ENCODE measurements at places on chromosomes 11 and 22. TPM values are rescaled to one million over a fixed set of nuclear protein-coding genes. Genes with fewer than 3 reads are reported as not detected.

- no peak for DNase-seq
These were observed 2.7 kb downstream of the MRPL21 start for GRCh38 chr11:68900835-68901381.

GRCh38 chr11:66277471-66278362 lies at the start of gene CNIH2:
CNIH2 (plus strand) TSS chr11:66278175; CDS start chr11:66278457, 282 bp downstream.
- no peak for DNase-seq

- peak; percentile 21 for DNase-seq
These were observed at the start of gene SYT9 for GRCh38 chr11:7251836-7252682. SYT9 (plus strand) TSS chr11:7251904; CDS start chr11:7252187, 283 bp downstream.

- DNase-seq = no peak
These were observed 41.3 kb downstream of the MUC6 start for GRCh38 chr11:995044-995751.

GRCh38 chr11:16938061-16938460 lies 76.2 kb downstream of the PLEKHA7 start:
- DNase-seq = no peak

GRCh38 chr11:105589346-105589745 lies 20.5 kb upstream of the GRIA4 start:
- DNase-seq = no peak

GRCh38 chr22:45933506-45934167 lies 43.3 kb downstream of the WNT7B start:
- no peak for DNase-seq

DNA sequence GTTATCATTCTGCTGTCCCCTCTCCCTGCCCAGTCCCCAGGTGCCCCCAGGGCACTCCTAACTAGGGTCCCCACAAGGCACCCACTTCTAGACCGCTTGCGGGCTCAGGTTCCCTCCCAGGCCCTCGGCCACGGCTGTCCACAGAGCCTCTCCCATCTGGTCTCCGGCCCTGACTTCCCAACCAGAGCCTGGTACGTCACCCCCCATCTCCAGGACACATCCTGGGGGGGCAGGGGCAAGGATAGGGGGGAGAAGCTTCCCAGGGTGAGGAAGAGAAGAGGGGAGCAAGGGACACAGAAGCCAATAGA lies 457 bp downstream of the SSTR3 start:
- no peak for DNase-seq

DNA sequence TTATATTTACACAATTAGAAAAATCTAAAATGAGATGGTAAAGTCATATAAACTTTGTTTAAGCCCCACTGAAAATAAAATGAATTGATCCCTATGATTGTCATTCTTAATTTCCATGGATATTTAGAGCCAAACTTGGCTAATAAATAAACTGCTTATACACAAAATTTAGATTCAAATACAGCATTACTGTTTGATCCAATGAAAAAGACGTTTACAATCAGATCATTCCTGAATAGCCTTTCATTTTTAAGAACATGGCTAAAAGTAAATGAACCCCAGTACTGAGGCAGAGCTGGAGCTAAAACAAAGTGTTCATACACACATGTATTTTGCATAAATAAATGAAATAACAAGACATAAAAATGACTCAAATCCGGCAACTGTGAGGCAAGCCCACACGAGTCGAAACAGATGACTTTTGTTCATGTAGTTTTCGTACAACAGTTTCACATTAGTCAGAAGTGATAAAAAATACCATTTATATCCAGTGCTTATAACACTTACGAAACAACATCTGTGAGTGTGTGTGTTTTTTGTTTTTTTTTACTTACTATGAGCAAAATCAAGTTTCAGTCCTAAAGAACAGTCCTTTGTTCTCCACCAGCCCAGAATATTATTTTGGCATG lies 386.5 kb downstream of the SOX6 start:
- peak; percentile 44 for DNase-seq

GRCh38 chr11:121265586-121265985 lies 27.0 kb upstream of the SC5D start:
- DNase-seq = no peak

DNA sequence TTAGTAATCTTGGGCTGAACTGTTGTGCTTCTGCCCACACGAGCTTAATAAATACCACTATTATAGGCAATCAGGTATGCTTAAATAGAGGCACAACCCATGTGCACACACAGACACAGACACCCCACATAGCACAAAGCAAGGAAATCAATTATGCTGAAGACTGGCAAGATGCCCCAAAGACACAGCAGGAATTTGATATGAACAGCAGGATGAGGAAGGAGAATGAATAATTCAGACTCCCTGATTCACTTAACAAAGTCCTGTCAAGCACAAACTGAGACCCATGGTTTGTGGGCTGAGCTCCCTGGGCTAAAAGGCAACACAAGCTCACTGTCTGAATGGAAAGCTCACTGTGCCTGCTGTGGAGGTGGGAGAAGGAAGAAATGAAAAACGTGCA lies 42.5 kb downstream of the RBFOX2 start:
- DNase-seq = no peak

- DNase-seq = no peak
These were observed 56.3 kb upstream of the ADSL start for GRCh38 chr22:40289991-40290459.

GRCh38 chr11:1207401-1208143 lies 15.3 kb upstream of the MUC5B start:
- DNase-seq = no peak

DNA sequence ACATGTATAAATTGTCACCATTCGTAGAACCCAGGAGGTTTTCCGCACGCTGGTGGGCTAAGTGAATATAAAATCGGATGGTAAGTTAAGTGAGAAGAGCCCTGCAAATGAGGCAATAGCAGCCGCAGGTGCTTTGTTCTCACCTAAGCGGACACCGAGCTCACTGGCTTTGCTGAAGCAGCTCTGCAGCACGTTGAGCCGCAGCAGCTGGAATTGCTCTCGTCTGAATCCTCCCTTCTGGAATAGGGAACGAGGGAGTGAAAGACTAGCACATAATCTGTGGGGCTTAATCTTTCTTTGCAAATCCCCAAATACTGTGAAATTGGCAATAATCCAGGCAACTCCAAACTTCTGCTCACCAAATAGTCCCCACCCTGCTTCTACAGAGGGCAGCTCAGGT lies 488.1 kb downstream of the NTM start:
- DNase-seq = no peak

DNA sequence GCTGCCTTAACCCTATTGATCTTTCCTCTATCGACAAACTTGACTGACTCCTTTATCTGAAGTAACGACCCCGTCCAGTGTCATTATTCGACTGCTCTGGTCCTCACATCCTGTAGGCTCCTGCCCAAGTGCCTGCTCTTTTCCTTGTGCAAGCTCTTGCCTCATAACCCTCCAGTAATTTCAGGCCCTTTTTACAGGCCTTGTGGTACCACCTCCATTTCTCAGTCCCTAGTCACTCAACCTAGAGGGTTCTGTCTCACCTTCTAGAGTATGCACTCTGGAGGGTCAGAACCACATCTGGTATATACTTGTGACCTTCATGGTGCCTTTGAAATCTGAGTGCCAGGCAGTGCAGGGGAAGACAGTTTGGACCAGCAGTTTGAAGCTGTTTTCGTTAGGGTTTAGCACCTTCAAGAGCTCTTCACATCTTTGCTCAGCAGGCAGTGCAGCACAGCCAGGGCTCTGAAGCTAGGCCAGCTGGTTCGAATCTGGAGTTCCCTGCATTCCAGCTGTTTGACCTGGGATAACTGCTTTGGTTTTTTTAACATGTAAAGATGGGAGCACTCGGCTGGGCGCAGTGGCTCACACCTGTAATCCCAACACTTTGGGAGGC lies 11.2 kb downstream of the SNRPD3 start:
- no peak for DNase-seq

DNA sequence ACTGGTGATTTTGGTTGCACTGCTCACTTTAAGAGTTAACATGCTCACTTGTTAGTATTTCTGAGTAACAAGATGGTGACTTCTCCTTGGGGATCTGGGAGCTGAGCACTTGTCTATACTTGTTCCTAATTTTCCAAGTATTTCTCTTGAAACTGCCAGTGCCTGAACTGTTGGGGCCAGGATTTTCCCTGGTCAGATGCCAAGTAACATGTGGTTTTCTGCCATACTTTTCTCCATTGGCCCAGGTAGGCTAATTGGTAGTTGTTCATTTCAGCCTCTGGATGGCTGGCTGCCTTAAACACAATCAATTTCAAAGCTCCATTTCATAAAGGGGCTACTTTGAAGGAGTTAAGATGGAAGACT lies 35.0 kb downstream of the RNF141 start:
- no peak for DNase-seq

- DNase-seq = no peak
These were observed 9.3 kb downstream of the ATP5MGL start for GRCh38 chr22:42630901-42631602.

DNA sequence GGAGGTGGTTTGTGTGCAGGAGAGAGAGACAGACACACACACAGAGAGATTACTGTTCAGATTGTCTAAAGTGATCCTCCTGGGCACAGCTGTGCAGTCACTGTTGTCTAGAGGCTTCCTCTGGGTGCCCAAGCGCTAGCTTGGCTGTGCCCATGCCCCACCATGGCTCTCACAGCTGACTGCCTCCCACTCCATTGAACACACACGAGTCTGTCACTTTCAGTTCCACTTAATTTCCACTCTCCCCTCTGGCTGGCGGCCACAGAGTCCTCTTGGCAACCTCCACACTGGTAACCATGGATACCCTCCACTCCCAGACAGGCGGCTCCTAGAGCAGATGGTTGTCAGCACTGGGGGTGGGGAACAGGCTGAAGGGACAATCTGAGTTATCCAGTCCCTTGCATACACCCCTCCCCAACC lies 29.1 kb downstream of the MAP6 start:
- peak; percentile 89 for DNase-seq

- DNase-seq = no peak
These were observed 1.4 kb downstream of the PI4KA start for GRCh38 chr22:20857247-20857643.

GRCh38 chr11:100849009-100849900 lies 162.2 kb downstream of the ARHGAP42 start:
- DNase-seq = no peak

DNA sequence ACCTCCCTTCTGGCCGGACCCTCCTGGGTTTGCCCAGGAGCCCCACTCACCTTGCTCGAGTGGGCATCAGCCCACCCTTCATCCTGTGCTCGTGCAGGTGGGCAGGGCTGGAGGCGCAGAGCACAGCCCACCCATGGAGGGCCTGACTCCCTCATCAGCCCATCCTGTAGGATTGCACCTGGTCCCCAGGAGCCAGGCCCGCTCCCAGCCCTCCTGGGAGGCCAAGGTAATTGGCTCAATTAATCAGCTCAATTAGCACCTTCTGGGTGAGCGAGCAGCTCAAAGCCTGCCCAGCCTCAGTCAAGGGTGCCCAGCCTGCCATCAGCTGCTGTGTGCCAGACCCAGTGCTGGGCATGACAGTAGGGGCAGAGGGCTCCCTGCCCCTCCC lies 58.1 kb upstream of the NECTIN1 start:
- DNase-seq = no peak

DNA sequence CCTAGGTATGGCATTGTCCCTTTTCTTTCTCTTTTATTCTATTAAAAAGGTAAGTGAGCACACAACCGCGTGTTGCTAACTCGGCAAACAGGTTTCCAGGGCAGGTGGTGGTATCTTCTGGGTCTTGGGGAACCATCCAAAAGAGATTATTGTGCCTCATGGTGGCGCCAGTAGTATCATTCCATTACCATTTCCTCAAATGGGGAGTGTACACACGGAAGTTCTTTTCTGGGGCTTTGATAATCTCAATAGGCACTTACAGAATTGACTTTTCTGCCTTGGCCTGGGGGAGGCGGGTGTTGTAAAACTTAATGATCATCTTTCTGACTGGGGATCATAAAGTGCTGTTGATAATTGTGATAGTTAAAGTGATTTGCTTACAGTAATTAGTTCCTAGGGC lies 234.1 kb downstream of the KIRREL3 start:
- DNase-seq = no peak

- no peak for DNase-seq
These were observed 8.7 kb upstream of the CABP7 start for GRCh38 chr22:29710922-29711593.

DNA sequence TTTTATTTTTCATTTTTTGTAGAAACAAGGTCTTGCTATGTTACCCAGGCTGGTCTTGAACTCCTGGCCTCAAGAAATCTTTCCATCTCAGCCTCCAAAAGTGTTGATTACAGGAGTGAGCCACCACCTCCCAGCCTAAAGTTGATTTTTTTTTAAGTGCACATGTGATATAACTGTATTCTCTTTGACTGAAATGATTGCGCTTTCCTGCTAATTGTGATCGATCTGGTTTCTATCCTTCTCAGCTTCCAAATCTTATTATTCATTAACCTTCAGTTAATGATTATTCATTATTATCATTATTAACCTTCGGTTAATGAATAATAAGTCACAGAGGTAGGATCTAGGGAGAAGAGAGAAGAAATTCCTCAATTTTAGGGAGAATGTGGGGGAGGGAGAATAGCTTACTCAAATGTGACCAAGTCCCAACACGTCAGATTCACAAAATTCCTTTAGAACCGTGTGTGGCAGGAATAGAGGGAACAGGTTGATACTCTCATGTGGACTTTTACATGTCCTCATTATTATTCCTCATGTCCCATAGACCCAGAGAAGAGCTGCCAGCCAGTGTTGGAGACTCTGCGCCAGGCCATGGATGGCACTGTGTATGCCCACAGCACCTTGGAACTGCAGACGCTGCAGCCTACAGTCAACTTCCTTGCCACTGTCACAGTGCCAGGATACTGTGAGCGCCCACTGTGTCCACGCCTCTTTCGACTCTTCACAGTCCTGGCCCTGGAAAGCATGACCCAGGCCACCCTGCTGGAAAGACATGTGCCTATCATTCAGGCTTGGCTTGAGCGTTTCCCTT lies 47.1 kb downstream of the RRP8 start:
- no peak for DNase-seq

DNA sequence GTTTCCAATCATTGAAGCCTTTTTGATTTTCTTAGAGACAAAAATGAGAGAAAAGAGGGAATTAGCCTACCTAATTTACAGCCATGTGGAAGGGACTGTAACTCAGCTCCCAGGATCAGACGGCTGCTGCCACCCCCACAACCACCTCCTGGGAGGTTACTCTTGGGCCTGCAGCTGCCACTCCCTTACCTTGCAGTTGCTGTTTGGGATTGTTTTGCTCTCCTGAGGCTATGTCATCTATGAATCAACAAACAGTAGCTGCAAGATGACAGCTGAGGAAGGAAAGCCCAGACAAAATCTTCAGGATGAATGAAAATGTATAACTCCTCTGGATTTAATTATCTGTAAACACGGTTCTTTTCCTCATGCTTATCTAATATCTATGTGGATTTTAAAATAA lies 28.0 kb upstream of the ZC3H12C start:
- DNase-seq = no peak

The APOL6 gene
- 10.1 TPM for total RNA-seq

The B4GALNT4 gene
- total RNA-seq = 27.0 TPM

The TUG1 gene
- 109 TPM for total RNA-seq

The DMC1 gene
- 3.8 TPM for total RNA-seq

The SHISAL1 gene
- total RNA-seq = 8.2 TPM

The OR5A1 gene
- not detected for total RNA-seq

The HTR3A gene
- 0.28 TPM for total RNA-seq

The ST14 gene
- 0.99 TPM for total RNA-seq

The DCHS1 gene
- 29.1 TPM for total RNA-seq

The IFITM2 gene
- 26.3 TPM for total RNA-seq

The RAB3IL1 gene
- total RNA-seq = 12.8 TPM

The C11orf86 gene
- not detected for total RNA-seq

The HTR3B gene
- total RNA-seq = not detected

The GSTT2 gene
- 0.44 TPM for total RNA-seq

The MALAT1 gene
- total RNA-seq = 14,973 TPM
